ENCODE measurements at places on chromosomes 7 and 10.

- no peak for DNase-seq
These were observed 120.0 kb downstream of the ADAM12 start for GRCh38 chr10:126268013-126268920.

- DNase-seq: no peak
These were observed 325.0 kb downstream of the PLXNA4 start for GRCh38 chr7:132251327-132251659.

DNA sequence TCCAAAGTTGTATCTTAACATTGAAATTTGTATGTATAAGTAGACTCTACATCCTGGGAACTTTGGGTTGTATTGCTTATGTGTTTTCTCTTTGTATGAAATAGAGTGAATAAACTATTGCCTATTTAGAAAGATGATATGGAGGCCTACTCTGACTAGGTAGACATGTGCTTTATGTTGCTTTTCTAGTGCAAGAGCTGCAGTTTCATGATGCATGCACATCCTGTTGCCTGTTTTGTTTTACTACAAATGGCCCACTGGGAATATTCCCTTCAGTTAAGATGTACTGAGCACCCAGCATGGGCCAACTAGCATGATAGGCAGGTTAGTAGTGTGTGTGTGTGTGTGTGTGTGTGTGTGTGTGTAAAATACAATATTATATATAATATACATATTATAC is 282.1 kb upstream of the LRGUK start:
- DNase-seq: no peak

DNA sequence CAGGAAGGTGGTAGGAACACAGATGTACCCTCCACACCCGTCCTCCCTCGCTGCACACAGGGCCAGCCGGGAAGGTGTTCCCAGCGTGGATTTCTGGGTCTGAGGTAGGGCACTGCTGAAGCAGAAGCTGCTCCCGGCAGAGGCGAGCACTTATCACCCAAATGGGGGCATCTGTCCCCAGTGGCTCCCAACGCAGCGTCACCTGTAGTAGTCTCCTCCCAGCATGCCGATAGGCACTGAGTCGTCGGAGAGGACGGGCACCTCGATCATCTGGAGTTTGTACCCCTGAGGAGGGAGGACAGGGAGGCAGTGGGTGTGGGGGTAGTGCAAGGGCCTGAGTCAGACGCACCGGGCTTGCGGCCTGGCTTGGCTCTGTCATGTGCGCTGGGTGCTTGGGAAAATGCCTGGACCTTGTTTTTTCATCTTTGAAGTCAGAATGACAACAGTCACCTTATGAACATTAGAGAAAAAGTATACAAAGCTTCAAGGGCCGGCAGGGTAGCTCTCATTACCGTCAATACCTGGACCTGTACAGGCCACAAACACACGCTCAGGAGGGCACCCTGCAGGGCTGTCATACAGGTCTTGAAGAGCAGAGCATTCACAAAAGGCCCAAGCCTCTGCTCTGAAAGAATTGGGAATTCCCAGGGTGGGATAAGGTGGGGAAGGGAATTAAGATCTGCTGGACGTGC is 3.1 kb upstream of the PYROXD2 start:
- DNase-seq: no peak

- no peak for DNase-seq
These were observed 239.3 kb upstream of the SEMA3C start for GRCh38 chr7:81158189-81158588.
